ENCODE measurements at places on chromosomes 2 and 18.

- ATAC-seq = peak; percentile 36
These were observed 17.5 kb downstream of the C1D start for GRCh38 chr2:68045342-68045741.

DNA sequence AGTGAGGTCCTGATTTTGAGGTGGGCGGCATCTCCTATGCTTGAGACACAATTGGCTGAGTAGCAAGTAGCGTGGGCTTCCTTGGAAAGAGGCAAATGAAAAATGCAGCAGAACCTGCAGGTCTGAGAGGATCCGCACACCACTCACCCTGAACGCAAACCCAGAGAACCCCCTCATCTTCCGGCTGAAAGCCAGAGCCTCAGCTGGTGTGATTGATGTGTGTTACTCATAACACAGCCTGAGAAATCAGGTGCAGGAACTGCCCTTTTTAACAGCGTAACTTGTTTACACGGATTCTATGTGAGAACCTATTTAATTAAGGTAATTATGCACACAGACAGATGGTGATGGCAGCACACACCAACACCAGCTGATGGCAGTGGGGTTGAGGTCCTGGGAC is 123.4 kb downstream of the MRO start:
- ATAC-seq = no peak

DNA sequence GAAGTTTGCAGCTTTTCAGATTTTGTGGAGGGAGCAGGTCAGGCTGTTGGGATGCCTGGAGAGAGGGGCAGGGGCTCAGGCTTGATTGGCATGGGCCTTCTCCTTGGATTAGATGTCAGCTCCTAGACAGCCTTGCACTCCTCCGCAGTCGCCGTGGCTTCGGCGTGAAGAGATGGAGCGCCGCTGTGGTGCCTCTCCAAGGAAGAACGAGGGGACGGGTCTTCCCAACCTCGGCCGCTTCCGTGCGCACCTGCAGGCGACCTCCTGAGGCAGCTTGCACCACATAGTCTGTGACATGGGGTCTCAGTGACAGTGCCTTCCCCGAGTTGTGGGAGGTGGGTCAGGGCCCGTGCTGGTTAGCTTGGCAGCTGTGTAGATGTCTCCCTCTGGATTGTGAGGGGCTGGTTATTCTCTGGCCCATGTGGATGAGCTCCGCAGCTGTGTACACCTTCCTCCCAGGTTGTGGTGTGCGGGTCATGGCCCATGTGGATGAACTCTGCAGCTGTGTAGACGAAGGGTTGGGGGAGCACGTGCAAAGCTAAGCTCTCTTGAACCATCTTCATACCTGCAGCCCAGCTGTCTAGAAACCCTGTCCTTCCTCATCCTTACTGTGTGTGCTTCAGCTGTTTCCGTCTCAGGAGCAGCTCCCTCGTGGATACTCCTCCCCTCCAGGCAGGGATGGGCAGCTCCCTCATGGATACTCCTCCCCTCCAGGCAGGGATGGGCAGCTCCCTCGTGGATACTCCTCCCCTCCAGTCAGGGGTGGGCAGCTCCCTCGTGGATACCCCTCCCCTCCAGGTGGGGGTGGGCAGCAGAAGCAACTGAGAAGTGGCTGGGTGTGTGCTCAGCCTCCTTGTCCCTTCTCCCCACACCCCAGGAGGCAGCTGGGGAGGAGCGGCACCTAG is 170.3 kb downstream of the LDLRAD4 start:
- ATAC-seq = no peak

DNA sequence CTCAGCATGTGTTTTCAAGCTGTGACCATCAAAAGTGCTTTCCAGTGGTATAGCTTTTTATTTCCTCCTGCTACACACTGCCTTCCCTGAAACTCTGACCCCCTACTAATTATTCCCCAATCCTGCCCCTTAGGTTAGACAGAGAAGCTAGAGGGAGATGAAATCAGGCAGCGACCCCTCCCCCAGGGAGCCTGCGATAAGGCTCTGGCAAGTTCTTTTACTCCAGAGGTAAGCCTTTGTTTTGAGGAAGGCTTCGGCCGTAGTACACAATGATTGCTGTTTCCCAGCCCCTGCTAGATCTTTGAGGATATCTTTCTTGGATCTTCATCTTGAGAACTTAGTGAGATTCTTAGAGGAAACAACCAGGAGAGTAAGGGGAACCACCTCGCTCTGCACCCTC is 33.5 kb upstream of the NOL4 start:
- ATAC-seq = no peak

DNA sequence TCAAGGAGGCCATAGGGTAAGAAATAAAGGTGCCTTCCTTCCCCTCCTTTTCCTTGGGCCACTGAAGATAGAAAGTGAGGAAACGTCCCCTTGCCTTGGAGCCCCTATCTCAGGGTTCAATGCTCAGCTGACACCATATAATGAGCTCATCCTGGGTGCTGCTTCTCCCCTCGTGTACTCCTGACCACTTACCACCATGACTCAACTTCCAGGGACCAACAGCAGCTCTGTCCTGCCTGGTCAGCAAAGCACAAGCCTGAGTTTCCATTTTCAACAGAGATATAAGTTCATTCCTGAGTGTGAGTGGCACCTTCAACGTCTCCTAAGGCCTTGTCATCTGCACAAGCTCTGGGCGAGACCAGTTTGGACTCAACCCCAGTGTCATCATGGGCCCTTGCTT is 151.2 kb downstream of the CAPN13 start:
- ATAC-seq = no peak

DNA sequence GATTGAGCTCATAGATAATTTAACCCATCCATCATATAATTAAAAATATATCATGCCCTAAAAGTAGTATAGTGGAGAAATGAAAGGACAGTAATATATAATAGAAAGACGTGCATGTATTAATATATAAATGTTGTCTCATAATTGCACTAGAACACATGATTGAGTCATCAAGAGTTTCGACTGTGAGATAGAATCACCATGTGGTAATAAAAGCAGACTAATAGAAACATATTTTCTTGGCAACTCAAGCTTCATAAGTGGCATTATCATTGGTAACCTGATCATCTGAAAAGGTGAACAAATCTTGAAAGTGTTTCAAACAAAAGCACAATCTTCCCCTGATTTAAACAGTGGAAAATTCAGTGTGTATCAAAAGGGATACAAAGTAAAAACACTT is 188.8 kb downstream of the CYRIA start:
- no peak for ATAC-seq

DNA sequence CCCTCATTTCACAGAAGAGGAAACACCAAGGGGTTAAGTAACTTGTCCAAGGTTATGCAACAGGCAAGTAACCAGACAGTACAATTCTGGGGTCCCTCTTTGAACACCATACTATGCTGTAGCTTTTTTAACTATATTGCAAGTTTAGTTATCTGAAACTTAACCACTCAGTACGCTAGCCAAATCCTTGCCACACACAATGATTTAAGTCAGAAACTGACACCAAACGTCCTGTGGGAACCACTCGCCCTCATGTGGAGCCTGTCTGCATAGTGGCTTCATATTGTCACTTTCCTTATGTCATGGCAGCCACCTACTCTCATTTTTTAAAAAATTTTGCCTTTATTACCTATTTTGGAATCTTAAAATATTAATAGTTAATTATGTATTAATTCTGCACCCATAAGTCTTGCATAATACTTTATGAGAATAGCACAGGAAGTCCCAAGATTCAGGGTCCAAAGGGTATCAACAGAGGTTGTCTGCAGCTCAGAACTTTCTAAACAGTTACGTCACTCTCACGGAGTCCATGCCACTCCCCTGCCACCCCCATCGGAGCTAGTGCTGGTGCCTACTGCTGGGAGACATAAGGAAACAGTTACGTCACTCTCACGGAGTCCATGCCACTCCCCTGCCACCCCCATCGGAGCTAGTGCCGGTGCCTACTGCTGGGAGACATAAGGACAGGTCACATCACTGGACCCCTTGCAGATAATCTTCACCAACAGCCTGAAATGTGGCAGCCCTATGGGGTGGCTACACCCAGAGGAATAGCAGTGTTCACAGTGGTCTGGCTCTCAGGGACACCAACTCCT is 99.0 kb downstream of the L3MBTL4 start:
- no peak for ATAC-seq

- ATAC-seq = no peak
These were observed 156.7 kb downstream of the SLC4A3 start for GRCh38 chr2:219784178-219784577.

- ATAC-seq = no peak
These were observed 263.4 kb downstream of the NEDD4L start for GRCh38 chr18:58307441-58307840.

DNA sequence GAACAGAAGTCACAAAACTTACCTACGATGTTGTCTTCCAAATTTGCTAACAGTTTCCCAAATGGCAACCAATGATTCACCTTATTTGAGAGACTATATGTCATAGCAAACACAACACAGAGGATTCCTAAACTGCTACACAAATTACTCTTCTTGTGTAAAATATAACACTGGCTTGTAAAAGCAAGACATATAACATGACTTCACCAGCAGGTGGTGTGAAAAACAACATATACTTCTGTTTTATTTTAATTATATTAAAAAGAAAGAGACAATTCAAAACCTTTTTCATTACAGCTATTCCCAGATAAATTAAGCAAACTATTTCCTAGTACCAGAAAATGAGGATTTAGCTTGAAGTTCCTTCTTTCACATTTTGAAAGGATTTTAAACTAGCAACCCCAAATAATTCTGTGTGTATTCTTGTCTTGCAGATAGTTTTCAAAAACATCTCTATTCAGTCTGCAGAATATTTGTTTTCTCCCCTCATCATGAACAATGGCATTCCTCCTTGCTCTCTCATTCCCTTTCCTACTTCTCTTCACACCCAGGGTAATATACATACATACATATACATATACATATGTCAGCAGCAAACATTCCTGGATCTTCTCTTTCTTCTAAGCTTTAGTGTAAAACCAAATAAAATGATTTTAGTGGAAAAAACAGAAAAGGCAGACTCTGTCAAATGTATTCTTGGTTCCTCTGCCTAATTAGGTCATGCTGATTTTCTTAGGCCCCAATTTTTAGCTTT is 62.1 kb downstream of the SCN3A start:
- no peak for ATAC-seq

GRCh38 chr2:199659207-199659606 is 191.8 kb downstream of the FTCDNL1 start:
- peak; percentile 57 for ATAC-seq

DNA sequence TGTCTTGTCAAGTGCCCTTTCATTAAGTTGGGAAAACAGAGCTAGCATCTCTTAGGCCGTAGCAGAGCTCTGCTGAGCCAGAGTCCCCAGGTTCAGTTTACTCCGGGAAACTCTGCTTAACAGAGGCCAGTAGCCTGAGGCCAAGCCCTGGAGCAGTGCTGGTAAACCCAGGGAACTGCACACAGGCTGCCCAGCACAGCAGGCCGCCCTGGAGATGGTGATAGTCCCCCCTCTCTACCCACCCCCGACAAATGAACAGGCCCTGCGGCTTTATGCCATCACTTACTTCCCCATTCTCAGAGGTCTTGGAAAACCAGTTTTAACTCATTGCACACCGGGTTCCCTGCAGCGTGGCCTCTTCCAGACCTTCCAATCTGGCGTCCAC is 3.5 kb downstream of the CNNM4 start:
- ATAC-seq = peak; percentile 1

GRCh38 chr2:37466533-37467222 is 122.2 kb downstream of the QPCT start:
- ATAC-seq = no peak

GRCh38 chr2:40646642-40647041 is 194.8 kb upstream of the SLC8A1 start:
- no peak for ATAC-seq

DNA sequence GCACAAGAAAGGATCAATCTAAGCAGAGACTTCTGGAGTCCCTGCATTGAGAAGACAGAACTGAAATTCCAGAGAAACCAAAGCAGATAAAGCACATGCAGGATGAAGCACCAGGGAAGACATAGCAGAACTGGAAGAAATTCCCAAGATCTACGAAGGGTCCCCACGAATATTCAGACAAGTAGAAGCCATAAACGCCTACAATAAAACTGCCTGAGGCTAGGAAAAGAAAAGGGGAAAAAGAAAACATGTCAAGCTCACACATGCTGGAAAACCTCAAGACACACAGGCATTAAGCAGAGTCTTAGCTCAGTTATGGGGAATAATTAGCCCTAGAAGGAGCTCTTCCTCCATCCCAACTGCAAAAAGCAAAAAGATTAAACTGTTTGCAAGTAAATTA is 171.2 kb downstream of the NBAS start:
- no peak for ATAC-seq

DNA sequence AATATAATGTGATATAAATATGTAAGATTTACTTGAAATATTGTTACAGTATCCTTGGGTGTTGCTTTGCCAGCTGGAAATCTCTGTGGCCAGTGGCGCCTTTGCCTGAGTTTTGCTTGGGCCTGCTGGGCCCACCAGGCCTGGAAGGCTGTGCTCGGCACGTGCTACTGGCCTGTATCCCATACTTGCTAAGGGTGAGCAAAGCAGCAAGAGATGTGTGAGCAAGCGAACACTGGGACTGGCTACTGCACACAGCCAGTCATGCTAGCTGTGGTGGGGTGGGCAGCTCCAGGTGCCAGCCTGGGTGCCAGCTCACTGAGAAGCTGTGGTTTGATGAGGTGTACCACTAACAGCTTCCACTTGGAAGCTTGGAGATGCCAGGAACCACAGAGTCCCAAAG is 299.1 kb upstream of the GALNT5 start:
- ATAC-seq = no peak

GRCh38 chr2:121599963-121600651 is 49.2 kb downstream of the CLASP1 start:
- ATAC-seq = no peak

- no peak for ATAC-seq
These were observed 41.4 kb upstream of the RNU4ATAC start for GRCh38 chr2:121489284-121489683.

DNA sequence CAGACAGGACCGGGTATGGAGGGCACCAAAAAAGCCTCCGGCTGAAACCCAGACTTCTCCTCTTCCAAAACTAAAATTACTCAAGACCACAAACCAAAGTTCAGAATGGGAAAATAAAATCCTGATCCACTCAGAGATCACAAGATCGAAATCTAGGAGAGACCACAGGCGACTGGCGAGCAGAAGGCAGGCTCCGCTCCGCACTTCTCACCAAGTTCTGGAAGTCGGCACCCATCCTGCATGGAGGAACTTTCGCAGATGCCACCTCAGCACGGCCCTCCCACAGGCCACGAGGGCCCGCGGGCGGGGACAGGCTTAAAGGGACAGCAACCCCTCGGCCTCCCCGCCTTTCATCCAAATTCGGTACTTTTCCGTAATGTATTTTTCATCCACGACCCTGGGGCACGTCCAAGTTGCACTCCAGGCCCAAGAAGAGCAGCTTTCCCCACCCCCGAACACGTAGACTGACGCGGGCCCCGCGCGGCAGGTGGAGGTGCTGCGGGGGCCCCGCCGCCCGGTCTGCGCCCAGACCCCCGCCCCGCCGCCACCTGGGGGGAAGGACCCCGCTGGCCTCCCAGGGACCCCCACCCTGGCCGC is 43.7 kb downstream of the HDLBP start:
- peak; percentile 62 for ATAC-seq

- peak; percentile 65 for ATAC-seq
These were observed 12.8 kb upstream of the ALPP start for GRCh38 chr2:232365621-232366321.

Data from motor neuron (in vitro differentiated cells).